HT1080 (cell line): ENCODE measurements at places on chromosomes 6 and 20.

GRCh38 chr6:63598049-63599036 lies 26.1 kb downstream of the LOC128125822 start:
- DNase-seq, result peak; percentile 70

DNA sequence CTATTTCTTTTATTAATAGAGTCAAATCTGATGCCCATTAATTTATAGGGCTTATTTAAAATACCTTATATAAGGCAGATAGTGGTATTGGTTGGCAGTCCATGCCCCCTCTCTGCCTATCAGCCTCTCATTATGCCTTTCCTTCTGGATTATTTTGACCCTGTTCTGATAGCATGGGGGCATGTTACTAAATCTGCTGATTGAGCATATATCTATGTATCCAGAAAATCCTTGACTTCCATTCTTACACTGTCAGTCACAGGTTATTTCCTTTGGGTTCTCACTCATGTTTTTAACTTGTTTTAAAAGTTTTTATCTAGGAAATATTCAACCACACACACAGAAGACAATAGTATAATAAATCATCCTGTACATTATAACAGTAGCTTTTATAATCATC lies 1184.9 kb downstream of the HACE1 start:
- no peak for DNase-seq

GRCh38 chr6:63114610-63115211 lies 96.6 kb upstream of the FKBP1C start:
- DNase-seq, result no peak

- no peak for DNase-seq
Measured at GRCh38 chr6:84399003-84399402, 171.6 kb upstream of the CEP162 start.

DNA sequence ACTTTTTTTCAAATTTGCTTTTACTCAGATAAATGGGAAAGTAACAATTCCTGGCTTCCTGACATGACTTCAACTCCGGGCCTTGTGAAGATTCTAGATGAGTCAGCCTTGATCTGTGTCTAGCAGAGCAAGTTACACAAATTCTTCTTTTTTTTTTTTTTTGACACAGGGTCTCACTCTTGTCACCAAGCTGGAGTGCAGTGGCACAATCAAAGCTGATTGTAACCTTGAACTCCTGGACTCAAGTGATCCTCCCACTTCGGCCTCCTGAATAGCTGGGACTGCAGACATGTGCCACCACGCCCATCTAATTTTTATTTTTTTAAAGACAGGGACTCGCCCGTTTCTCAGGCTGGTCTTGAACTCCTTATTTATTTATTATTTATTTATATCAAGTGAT lies 7.3 kb upstream of the ARHGAP18 start:
- peak; percentile 57 for DNase-seq
